ENCODE measurements at places on chromosomes 1 and 21.

DNA sequence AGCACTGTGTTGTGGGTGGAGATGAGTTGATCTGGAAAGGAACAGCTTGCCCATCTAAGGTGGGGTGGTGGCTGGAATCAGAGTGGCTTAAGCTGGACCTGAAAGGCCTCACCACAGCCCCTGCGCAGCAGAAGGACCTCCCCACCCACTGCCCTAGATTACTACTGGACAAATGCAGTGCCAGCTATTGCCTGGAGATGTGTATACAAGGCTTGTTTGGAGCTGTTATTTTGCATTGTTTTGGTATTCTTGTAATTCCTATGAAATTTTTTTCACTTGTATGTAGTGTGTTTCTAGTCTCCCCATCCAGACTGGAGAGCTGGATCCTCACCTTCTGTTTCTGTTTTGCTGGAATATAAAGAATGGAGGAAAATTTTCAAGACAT, 1.3 kb upstream of the SLC30A1 start:
- no peak for DNase-seq

GRCh38 chr1:30520476-30520875, 202.9 kb downstream of the MATN1 start:
- DNase-seq, result no peak

DNA sequence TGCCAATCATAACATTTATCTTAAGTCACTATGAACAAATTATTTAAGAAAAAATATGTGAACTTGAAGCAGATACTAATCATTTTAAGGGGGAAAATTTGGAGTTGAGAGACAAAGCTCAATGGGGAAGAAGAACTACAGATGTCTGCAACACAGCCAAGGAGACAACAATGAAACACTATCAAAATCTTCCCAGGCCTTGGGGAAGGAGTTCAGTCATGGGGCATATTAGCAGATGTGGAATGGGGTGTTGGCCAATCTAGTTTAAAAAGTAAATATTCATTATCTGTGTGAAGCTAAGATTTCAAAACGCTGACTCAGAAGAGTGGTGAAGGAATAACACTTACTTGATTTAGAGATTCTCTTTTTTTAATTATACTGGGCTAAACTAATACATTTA, 671.6 kb upstream of the ZP4 start:
- no peak for DNase-seq

DNA sequence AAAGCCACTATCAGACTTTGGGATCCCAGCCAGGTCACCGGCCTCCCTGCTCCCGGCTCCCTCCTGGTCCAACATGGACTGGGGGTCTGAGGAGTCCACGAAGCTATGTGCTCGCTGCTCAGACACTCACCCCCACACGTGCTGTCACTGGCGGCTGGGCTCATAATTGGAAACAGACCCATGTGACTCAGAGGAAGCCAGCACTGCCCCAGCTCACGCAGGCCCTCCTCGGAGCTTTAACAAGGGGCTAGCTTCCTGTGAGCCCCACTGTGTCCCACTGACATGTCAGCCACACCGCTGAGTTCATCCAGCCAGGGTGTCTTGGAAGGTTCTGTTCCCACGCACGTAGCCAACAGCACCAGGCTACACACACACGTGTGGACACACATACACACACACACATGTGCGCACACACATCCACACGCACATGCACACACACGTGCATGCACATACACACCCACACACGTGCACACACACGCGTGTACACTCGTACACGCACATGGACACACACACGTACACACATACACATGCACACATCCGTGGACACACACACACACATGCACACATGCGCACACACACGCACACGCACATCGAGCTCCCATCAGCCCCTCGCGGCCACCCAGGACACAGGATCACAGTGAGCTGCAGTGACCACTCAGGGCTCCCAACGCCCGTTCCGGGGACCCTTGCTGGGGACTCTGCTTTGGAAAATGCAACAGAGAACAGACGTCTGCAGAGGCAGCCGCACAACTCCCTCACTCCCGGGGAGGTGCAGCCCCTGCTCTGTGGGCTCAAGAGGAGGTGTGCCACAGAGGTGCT, 18.4 kb upstream of the COL6A2 start:
- no peak for DNase-seq

- no peak for DNase-seq
Measured at GRCh38 chr1:42392255-42392654, 11.7 kb downstream of the RIMKLA start.

DNA sequence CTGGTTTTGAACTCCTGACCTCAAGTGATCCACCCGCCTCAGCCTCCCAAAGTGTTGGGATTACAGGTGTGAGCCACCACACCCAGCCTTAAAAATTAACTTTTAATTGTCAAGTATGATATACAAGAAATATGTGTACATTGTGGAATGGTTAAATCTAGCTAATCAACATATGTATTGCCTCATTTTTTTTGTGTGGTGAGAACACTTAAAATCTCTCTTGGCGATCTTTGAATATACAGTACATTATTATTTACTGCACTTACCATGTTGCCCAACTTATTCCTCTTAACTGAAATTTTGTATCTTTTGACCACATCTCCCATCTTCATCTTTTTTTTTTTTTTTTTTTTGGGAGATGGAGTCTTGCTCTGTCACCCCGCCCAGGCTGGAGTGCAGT, 23.3 kb downstream of the THRAP3 start:
- no peak for DNase-seq

- no peak for DNase-seq
Measured at GRCh38 chr21:39103689-39104088, 79.6 kb downstream of the PSMG1 start.

GRCh38 chr1:231931846-231932454, 305.4 kb downstream of the DISC1 start:
- peak; percentile 60 for DNase-seq

DNA sequence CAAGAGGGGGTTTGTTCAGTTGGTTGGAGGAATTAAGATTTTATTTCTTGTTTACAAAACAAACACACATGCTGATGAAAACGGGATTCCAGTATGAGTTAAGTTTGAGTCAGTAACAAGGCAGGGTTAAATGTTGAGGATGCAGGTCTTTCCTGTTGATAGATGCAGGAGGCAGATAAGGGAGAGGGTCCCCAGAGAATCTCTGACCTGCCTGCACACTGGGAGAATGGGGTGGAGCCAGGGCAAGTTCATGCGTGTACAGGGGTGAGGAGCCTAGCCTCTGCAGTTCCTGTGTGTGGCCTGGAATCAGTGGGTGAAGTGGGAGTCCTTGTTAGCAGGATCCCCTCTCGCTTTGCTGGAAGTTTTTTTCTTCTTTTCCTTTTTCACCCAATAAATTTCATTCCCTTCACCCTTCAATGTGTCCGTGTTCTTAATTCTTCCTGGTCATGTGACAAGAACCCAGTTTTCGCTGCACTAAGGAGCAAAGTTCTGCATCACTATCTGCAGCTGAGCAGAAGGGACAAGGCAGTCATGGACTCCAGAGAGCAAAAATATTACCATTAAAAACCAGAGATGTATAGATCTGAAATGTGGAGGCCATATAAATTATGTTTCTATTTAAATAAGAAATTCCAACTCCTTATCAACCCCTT, 69.9 kb upstream of the MARK1 start:
- DNase-seq, result no peak

DNA sequence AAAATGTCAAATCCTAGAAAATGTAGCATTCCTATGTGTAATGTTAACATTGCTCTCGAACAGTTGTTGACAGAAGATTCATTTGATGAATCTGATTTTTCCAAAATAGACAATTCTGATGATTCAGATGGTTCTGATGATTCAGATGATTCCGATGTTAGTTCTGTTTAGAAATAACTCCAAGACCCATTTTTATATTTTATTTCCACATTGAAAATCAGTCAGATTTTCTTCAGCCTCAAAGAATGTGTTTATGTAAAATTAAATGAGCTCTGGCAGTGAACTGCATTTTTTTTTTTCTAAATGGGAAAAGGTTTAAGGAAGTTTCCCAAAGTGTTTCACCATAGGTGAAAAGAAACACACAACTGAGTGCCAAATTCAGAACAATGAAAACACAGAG, 136.5 kb downstream of the TSEN15 start:
- no peak for DNase-seq

GRCh38 chr1:205199931-205200299, 11.6 kb downstream of the DSTYK start:
- peak; percentile 45 for DNase-seq

DNA sequence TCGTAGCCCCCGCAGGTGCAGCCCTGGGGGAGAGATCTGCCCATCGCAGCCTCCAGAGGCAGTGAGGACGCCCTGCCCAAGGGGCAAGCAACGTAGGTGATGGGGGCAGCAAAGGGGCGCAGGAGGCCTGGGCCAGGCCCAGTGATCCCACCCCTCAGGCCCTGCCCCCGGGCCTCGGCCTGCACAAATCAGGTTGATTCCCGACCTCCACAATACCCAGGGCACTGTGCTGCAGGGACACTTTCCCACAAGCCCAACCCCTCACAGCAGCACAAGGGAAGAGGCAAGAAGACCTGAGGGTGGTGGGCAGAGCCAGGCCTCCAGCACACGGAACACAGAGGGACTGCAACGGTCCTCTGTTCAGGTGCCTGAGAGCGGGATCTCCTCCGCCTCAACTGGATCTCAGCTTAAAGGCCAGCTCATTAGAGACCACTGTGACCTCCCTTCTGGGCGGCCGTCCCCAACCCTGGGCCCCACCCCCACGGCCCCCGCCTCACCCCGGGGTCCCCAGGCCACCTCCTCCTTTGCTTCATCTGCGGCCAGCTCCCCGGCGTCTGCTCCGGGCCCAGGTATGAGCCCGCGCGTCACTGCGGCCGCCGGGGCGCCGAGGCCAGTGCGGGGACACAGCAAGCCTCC, 812 bp upstream of the ARF1 start:
- DNase-seq, result peak; percentile 32

DNA sequence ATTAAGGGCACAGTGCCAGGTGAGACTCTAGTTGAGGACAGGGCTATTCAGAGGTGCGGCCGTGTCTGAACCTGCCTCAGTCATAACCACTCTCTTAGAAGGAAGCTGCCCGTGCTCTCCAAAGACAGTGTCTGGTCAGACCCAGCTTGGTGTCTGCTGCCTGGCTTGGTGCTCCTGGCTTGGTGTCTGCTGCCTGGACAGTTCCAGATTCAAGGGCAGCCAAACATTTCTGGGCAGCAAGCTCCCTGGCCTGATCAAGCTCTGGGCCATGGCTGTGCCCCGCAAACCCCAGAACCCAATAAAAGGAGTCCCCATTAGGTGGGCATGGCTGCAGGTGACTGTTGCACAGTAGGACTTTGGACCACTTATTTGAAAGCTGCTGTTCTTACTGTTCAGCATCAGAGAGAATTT, 27.7 kb downstream of the NEK2 start:
- DNase-seq, result no peak

DNA sequence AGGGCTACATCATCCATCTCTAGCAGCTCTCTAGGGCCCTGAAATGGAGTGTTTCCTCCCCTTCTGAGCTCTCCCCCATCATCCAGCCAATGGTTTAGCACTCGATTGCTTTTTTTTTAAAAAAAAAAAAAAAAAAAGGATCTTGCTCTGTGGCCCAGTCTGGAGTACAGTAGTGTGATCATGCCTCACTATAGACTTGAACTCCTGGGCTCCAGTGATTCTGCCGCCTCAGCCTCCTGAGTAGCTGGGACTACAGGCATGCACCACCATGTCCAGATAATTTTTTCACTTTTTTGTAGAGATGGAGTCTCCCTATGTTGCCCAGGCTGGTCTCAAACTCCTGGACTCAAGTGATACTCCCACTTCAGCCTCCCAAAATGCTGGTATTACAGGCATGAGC, 12.1 kb upstream of the ITPKB start:
- no peak for DNase-seq

DNA sequence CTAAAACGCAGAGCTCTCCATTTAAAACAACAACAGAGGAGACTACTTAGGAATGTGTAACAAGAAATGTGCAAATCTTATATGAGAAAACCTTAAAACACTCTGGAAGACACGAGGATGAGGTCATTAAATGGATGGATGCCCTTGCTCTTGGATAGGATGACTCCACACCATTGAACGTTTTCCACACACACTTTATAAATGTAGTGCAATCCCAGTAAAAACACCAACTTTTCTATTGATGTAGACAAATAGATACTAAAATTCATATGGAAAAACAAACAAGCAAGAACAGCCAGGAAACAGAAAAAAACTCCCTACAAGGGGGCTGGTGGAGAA, 18.4 kb upstream of the COL6A1 start:
- no peak for DNase-seq

DNA sequence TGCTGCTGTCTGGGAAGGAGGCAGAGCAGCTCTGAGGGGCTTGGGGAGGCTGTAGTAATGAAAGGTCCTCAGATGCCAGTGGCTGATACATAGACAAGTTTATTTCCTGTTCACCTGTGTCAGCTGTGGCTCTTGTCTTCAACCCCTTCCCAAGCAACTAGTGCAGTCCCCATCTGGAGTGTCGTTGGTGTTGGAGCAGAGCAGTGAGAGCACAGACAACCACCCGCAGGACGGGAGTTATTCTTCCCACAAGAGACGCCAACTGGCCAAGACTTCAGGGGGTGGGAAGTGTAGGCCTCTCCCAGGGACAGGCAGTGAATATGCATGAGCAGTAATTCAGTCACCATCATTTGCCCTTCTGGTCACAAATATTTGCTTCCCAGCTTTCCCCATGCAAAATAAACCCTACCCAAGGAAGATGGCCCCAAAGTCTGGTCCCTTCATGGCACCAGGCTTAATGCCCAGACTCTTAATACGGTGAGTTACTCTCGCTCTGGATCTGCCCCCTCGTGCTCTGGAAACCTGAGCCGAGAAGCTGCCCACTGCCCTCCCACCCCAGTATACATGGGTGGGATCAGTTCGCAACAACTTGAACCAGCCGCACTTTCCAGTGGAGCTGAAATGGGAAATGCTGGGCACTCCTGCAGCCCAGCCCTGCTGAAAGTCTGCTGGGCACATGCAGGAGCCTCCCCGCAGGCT, 153.5 kb upstream of the COL6A1 start:
- no peak for DNase-seq

DNA sequence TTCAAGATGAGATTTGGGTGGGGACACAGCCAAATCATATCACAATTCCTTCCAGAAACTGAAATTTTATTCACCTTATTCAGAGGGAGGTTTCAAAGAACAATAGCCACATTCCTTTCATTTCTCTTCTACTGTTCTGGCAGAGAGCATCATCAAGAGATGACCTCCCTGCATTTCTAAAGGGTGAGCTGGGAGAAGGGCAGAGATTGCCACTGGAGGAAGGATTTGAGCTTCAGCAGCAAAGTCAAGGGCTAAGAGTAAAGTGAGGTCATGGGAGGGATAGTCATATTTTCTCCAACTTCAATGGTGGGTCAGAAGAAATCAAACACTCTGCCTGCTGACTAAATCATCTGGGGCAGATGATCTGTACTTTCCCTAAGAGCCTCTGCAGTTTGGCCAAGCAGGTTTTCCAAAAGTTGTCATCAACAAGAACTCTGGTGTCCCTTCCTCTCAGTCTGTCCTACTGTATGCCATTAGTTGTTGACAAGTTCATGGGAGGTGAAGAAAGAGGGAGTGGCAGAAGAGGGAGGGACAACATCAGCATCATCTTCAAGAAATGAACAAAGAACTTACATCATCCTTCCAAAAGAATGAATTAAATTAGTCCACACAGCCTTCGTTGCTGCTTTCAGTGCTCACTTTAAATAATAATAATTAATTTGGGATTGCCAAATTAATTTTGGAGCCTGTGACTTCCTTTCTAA, 298.3 kb downstream of the ASTN1 start:
- DNase-seq, result no peak
